Activated naive CD4-positive, alpha-beta T cell (primary cell): ENCODE measurements at places on chromosomes 4 and X.

DNA sequence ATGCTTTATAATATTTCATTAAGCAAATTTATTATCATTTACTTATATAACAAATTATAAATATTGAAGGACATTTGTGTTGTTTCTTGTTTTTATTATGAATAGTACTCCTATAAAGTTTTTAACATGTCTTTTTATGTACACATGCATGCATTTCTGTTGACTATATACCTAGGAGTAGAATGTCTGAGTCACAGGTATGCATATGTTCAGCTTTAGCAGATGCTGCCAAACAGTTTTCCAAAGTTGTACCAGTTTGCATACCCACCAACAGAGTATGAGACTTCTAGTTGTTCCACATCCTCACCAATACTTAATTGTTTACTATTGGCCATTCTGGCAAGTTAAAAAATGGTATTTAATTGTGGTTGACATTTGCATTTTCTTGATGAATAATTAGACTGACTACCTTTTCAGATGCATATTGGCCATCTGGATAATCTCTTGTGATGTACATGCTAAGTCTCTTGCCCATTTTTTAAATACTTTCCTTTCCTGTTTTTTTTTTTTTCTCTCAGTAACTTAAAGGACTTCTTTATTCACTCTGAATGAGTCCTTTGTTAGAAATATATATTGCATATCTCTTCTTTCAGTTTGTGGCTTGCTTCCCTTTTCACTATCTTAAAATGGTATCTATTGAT, 132.2 kb upstream of the TRIM2 start:
- DNase-seq, result no peak

- no peak for DNase-seq
Measured at GRCh38 chrX:42128587-42128986, 205.2 kb upstream of the CASK start.

GRCh38 chr4:81606801-81607501, 135.2 kb upstream of the RASGEF1B start:
- DNase-seq, result no peak

GRCh38 chr4:124459941-124460310, 252.6 kb downstream of the ANKRD50 start:
- DNase-seq, result no peak
